ENCODE measurements at places on chromosomes 16 and 17.

DNA sequence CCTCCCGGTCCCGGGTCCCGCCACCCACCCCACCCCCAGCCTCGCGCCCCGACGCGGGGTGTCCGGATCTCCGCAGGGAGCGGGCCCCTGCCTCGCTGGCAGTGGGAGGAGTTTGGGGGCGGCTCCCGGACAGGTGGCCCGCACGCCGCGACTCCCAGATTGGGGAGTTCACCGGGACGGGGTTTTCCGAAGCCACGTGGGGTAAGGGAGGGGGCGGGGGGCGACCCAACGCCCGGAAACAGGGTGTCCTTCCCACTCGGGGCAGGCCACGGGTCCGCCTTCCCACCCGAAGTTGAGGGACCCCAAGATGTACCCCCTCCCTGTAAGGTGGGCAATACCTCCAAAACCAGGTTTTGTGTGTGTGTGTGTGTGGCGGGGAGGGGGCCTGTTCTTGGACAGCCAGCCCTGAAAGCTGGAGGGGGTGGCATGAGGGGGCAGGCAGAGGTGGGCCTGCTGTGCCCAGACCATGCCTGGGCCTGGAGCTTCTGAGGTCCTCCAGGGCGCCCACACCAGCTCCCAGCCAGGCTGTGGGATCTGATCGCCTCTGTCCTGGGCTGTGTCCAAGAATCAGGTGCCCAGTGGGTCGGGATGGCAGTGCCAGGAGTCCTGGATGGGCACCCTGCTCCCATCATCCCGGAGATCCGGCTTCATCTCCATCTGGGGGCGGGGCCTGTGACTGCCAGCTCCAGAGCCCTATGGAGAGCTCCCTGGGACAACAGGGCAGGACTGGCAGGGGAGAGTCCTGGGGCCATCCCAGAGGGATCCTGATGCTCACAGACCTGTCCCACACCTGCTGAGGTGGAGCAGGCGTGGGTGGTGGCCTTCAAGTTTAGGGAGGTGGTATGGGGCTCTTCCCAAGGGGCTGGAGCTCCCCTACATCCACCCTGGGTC, 767 bp downstream of the SYNGR2 start:
- DNase-seq = peak; percentile 35

DNA sequence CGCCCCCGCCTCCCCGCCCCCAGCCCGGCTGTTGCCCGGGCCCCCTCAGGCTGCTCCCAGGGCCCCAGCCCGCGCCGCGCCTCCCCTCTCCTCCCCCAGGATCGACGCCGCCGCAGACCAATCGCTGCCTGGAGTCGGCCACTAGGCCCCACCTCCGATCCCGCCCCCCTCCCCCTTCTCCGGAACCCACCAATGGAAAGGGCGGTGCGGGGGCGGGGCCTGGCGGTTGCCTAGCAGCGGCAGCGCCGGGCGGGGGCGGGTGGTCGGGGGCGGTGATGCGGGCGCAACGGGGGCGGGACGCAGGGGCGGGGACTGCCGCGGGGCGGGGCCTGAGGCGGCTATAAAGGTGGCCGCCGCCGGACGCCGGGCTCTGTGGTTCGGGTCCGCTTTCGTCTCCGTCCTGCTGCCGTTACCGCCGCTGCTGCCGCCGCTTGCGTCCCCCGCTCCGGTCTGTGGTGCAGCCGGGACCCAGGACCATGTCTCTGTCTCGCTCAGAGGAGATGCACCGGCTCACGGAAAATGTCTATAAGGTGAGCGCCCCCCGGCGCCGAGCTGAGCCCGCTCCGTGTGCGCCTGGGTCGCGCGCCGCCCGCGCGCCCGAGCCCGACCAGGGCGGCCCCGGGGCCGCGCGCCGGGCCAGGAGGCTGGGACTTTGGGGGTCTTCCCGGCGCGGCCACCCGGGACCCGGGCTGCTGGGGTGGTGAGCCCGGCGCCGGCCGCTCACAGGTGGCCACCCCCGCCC, at the start of gene BAIAP2:
Gene BAIAP2 (plus strand): TSS at position 373 of the 742 bp plus-strand sequence. CDS start 104 bp downstream, at position 477.
- peak; percentile 100 for DNase-seq

DNA sequence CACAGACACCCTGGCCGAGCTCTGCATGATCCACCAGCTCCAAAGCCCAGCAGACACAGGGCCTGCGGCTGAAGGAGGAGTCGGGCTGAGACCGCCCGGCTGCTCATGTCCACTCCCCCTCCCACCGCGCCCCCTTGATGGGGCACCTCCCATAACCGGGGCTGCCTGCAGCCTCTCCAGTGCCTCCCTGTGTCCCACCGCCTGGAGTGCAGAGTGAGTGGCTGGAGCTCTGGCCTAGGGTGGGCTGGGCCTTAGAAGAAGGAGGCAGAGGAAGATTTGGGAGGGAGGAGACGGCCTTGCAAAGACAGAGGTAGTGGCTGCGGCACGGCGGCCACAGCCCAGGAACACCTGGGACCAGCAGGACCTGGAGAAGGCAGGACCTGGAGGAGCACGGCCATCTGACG, 4.0 kb downstream of the CBFA2T3 start:
- peak; percentile 86 for DNase-seq

GRCh38 chr16:19138601-19139000, 24.8 kb downstream of the ITPRIPL2 start:
- DNase-seq = no peak

DNA sequence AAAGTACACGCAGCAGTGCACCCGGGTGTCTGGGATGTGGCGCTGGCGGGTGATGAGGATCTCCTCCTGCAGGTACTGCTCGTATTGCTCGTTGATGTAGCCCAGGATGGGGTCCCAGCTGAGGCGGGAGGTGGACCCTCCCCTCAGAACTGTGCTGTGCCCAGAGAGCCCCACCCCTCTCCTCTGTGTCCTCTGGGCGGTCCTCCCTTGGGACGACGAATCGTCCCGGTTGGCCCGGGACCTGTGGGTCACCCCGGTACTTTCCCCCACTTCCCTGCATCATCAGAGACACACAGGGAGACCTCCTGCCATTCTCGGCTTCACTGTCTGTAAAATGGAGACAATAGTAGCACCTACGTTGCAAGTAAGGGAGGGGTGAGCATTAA, 4.2 kb downstream of the SEPTIN12 start:
- no peak for DNase-seq

- DNase-seq = no peak
These were observed 6.7 kb upstream of the ABCC3 start for GRCh38 chr17:50627782-50628601.

GRCh38 chr17:64773836-64774761, 112.0 kb upstream of the SMURF2 start:
- DNase-seq = peak; percentile 71

DNA sequence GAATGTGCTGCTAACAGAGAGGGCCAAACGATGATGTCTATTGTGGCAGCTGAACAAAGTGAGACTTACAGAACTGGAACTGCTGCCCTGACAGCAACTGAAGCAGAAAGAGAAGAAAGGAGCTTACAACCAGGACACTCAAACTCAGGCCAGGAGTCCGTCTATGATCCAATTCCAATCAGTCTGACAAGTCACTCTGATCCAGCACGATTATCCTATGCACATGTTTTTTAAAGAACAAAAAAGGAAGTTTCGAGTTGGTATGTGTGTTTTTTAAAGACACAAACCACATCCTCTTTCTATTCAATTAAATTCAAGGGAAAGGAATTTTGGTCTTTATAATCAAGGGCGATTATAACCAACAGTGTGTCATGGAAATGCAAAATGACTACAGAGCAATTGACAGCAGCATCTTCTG, 42.4 kb upstream of the MTMR4 start:
- DNase-seq = no peak

DNA sequence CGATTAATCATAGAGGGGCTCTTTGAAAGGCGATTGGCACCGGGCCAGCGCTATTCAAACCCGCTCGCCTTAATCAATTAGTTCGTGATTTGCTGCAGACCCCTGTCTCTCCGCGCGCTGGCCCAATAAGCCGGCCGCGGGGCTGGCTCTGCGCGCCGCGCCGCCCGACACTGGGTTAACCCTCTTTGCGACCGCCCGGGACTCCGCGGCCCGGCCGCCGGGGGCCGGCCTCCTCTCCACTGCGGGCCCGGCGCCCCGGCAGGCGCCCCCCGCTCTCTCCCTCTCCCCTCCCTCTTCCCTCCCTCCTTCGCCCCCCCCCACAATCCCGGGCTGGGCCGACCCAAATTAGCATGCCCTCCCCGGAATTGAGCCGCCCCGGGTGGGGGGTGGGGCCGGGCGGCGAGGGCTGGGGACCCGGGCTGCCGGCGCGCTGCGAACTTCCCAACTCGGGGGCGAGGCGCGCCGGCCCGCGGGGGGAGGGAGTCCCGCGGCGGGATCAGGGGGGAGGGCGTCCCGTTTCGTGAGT, 428 bp upstream of the SALL1 start:
- no peak for DNase-seq

GRCh38 chr17:71905376-71906031, 215.3 kb upstream of the SOX9 start:
- no peak for DNase-seq

GRCh38 chr16:29025218-29025617, 40.4 kb downstream of the LAT start:
- DNase-seq = peak; percentile 59

DNA sequence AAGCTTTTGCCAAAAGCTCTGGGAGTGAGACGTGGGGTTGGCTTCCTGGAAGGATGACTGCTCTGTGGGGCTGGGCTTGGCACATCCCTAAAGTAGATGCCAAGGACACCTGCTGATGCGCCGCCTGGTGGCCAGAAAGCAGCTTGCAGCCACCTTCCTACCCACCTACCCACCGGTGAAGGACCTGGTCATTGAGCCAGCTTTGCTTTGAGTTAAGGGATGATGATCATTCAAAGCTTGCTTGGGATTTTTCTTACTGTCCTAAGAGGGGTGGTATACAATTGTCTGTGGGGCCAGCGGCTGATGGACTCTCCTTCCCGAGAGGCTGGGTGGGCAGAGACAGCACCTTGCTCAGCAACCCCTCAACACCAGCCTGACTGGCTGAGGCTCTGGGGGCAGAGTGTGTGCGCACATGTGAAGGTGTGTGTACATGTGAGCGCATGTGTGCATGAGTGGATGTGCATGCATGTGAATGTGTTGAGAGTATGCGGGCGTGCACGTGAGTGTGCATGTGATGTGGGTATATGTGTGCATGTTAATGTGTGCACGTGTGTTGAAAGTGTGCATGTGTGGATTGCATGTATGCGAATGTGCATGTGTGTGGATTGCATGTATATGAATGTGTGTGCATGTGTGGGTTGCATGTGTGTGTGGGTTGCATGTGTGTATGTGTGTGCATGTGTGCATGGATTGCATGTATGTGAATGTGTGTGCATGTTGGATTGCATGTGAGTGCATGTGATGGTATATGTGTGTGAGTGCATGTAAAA, 18.6 kb downstream of the C1QTNF1 start:
- DNase-seq = peak; percentile 69

DNA sequence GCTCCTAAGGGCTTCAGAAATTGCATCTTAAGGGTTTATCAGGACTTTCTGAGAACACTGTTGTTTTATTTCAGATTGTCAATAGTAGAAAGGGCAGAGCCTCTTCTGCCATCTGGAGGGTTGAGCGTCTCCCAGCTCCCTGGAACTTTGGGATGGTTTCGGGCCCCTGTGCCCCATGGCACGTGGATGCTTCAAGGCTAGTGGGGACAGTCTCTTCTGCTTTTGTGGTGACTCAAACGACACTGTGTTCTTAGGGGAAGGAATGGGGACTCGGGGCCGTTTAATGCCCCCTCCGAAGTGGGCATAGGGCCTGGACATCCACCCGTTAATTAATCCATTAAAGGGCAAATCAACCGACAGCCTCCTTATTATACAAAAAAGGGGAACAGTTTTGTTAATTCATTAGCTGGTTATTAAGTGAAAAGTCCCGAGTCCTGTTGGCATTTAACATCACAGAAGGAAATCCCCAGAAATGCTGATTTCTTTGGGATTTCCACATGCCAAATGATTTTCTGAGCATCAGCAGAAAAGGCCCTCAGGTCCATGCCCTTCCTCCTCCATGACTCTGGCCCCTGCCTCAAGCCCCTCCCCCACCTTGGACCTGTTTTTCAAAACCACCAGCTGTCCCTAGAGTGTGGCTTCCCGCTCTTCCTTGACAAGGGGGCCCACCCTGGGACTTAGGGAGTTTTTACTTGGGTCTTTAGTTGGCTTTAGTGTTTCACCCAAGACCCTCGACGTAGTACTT, 68.7 kb downstream of the ARSG start:
- no peak for DNase-seq

DNA sequence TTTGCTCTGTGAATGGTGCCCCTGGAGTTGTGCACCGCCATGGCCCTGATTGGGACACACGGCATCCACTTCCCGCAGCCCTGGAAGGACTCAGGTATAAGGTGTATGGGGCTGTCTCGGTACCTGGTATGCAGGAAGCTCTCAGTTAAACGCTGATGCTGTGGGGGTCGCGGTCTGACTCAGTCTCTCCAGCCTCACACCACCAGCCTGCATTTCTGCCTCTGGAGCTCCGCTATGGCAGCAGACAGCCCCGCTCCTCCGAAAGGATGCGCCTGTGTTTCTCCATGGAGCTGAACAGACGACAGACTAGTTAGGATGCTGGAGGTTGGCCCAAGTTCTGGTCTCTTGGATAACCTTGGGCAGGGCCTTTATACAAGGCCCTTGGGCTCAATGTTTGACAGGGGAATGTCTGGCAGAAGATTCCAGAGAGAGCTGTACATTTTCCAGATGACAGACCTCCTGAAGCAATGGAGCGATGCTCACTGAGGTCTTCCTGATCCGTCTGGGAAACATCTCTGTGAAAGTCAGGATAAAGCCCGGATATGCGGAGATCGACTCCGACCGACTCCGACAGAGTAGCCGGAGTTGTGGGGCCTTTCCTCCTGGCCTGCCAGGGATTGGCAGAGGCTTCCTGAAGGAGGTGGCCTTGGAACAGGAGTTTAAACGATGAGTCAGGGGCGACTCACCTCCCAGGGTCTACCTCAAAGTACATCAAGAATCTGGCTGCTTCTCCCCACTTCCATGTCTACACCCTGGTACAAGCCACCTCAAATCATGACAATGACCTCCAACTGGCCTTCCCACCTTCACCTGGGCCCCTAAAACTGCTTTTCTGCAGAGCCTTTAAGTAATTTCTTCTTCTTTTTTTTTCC, 21.9 kb upstream of the BCAR1 start:
- DNase-seq = no peak

DNA sequence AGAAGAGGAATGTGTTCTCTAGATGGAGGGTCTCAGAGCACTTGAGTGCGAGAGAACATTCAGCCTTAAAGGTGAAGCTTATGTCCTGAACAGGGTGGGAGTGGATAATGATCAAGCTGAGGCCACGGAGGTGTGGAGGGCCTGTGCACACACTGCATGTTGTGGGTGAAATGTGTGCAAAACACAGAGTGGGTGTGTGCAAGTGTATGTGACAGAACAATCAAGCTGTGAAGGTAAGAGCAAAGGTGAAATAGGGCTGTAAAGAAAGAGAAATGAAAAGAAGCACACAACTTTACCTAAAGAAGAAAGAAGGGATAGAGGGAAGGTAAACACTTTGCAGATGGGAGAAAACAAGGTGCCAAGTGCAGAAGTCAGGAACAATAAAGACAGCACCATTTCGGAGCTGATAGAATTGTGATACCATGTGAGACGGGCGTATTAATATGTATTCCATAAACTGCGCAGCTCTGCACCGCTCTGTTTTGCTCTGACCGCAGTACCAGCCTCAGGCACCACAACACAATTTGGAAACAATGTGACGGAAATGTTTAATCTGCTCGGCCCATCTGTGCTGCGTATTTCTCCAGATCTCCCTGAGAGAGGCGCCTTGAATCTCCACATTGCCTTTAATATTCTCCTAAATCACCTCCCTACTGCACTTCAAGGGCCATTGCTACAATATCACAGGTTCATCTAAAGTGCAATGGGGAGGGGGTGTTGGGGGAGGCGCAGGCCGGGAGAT, 40.6 kb downstream of the SNX11 start:
- peak; percentile 27 for DNase-seq

All from K562 (cell line).